Activated CD4-positive, alpha-beta memory T cell treated with anti-CD3 and anti-CD28 coated beads, Interleukin-2, amount 10 ng/mL, durations not matched to agents 7 days and 5 days (primary cell): ENCODE measurements at places on chromosomes 4 and X. TPM values are rescaled to one million over a fixed set of nuclear protein-coding genes. Genes with fewer than 3 reads are reported as not detected.

DNA sequence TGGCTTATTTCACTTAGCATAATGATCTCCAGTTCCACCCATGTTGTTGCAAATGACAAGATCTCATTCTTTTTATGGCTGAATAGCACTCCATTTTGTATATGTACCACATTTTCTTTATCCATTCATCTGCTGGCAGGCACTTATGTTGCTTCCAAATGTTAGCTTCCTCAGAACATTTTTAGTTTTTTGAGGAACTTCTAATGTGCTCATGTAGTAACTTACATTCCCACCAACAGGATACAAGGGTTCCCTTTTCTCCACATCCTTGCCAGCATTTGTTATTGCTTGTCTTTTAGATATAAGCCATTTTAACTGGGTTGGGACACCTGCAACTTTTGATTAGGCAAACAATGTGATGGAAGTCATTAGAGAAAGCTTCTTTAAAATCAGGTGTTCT is 454.2 kb downstream of the NLGN4X start:
- no peaks in the 10 kb centered on the region for H3K4me1 ChIP-seq
- H3K36me3 ChIP-seq = no peaks in the 10 kb centered on the region
- H3K27me3 ChIP-seq = no peaks in the 10 kb centered on the region
- no peak overlapping the region for H3K4me3 ChIP-seq

DNA sequence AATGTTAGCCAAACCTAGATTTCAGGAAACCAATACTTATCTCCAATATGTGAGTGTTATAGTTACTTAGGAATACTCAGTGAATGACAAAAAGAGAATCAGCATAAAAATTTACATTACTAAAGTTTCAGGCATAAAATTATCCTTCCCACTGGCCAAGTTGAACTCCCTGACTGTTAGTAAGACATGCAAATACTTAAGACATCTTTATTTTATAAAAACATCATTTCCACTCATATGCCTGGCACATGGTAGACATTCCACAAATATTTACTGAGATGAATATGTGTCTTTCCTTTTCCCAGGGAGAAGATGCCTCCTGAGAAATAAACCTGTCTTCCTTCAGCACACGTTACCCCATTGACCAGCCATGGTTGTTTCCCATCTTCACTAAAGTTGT is 7.3 kb downstream of the VEGFD start:
- H3K27ac ChIP-seq = no peak overlapping the region
- no peaks in the 10 kb centered on the region for H3K4me1 ChIP-seq
- H3K4me3 ChIP-seq = no peak overlapping the region
- no peaks in the 10 kb centered on the region for H3K36me3 ChIP-seq

DNA sequence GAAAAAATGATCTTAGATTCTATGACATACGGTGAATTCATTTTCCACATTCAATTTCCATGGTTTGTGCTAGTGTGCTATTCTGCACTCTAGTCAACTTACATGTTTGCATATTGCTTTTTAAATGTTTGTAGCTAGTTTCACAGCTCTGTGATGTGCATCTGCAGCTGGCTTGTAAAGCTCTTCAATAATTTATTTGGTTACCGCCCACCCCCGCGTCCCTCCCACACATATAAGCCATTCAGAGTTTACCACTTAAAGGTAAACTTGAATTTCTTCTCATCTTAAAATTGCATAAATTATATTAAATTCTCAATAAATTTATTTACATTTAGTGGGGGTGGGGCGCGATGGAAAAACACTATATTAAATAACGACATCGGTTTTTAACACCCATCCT is 291 bp upstream of the NBDY start:
- H3K4me1 ChIP-seq = peaks cover 32% of the 10 kb centered on the region
- DNase-seq = peak; percentile 20
- no peaks in the 10 kb centered on the region for H3K27me3 ChIP-seq
- peak overlapping the region; percentile 70 for H3K27ac ChIP-seq

DNA sequence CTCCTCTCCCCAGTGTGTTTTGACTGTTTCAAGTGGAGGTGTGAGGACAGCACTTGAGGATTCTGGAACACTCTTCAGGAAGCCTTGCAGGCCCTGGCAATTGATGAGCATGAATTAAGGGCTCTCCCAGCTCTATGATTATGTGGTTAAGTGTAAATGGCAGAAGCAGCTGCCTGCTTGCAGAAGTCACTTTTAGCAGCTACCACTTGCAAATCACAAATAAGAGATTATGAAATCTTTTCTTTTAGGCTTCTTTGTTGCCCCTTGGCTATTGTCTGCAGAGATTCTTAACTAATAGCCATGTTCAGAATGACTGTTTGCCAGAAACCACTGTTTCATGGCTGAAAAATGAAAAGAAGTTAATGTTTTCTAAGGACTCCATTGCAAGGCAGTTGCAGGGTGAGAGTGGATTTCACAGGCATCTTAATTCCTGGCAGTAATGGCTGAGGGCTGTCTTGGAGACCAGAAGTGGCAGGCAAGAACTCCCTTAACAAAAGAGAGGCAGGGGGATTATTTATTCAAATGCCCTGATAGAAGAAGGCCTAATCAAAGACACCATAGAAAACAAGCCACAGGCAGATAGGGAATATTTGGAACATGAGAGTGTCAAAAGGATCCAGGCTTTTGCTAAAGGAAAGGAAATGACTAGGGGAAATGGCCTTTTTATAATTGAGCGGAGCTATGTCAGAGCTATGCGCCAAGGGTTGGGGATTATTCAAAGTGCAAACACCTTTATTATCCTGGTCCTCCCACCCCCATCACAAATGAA is 8.3 kb upstream of the HOPX start:
- no peaks in the 10 kb centered on the region for H3K36me3 ChIP-seq
- DNase-seq = no peak
- H3K27ac ChIP-seq = no peak overlapping the region
- H3K27me3 ChIP-seq = peaks cover 24% of the 10 kb centered on the region
- no peaks in the 10 kb centered on the region for H3K4me1 ChIP-seq

- H3K27me3 ChIP-seq = no peaks in the 10 kb centered on the region
- H3K36me3 ChIP-seq = no peaks in the 10 kb centered on the region
These were observed 537.8 kb upstream of the BOD1L1 start for GRCh38 chr4:14165222-14165920.

- H3K4me3 ChIP-seq = no peak overlapping the region
- peaks cover 2% of the 10 kb centered on the region for H3K27me3 ChIP-seq
- no peaks in the 10 kb centered on the region for H3K4me1 ChIP-seq
- no peak overlapping the region for H3K27ac ChIP-seq
- H3K36me3 ChIP-seq = no peaks in the 10 kb centered on the region
These were observed 80.5 kb upstream of the LNX1 start for GRCh38 chr4:53671757-53672156.

- H3K4me3 ChIP-seq = no peak overlapping the region
- no peak overlapping the region for H3K27ac ChIP-seq
- no peak for DNase-seq
- no peaks in the 10 kb centered on the region for H3K27me3 ChIP-seq
- no peaks in the 10 kb centered on the region for H3K36me3 ChIP-seq
- no peaks in the 10 kb centered on the region for H3K4me1 ChIP-seq
These were observed 504.4 kb upstream of the FAT1 start for GRCh38 chr4:187227907-187228704.

- H3K27ac ChIP-seq = peak overlapping the region; percentile 16
- no peak for DNase-seq
- peaks cover 28% of the 10 kb centered on the region for H3K36me3 ChIP-seq
- peaks cover 32% of the 10 kb centered on the region for H3K4me1 ChIP-seq
- H3K4me3 ChIP-seq = no peak overlapping the region
- no peaks in the 10 kb centered on the region for H3K27me3 ChIP-seq
These were observed 38.6 kb upstream of the MSMO1 start for GRCh38 chr4:165288639-165289422.

- H3K4me1 ChIP-seq = no peaks in the 10 kb centered on the region
- peaks cover 4% of the 10 kb centered on the region for H3K27me3 ChIP-seq
- no peaks in the 10 kb centered on the region for H3K36me3 ChIP-seq
- H3K27ac ChIP-seq = no peak overlapping the region
These were observed 78.3 kb downstream of the CLDN22 start for GRCh38 chr4:183241721-183242151.

DNA sequence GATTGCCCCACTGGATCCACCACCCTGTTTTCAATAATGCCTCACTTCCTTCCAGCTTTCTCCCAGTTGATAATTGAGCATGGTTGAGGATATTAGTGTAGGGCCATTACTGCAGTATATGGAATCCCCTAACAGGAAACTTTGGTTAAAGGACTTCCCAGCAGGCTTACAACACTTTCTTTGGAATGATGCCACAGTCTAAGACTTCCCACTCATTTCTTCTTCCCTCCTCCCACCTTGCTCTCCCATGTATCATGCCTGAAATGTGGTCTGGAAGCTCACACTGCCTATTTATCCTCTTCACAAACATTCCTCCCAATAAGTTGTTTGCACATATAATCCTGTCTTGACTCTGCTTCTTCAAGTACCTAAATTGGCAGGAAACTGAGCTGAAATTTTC is 863.3 kb downstream of the CENPC start:
- no peaks in the 10 kb centered on the region for H3K4me1 ChIP-seq
- no peaks in the 10 kb centered on the region for H3K36me3 ChIP-seq
- DNase-seq = no peak

DNA sequence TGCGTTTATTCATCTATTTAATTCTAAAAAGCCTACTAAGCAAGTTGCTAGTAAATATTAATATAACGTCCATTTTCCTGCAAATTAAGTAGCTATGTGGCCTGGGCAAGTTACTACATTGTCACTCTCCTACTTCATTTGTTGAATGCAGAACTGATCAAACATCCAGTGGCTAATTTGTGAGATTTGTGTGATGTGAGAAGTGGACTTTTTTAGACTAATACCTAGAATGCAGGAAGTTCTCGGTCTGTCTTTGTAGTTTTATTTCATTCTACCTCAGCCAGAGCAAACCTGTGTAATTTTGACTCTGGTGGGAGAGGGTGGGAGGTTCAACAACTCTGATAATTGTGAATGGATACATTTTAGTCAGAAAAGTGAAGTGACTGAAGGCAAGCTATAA is 840 bp downstream of the GUF1 start:
- H3K27me3 ChIP-seq = no peaks in the 10 kb centered on the region
- peaks cover 12% of the 10 kb centered on the region for H3K36me3 ChIP-seq
- peak overlapping the region; percentile 94 for H3K27ac ChIP-seq
- H3K4me1 ChIP-seq = peaks cover 38% of the 10 kb centered on the region
- H3K4me3 ChIP-seq = peak overlapping the region; percentile 95

- H3K4me3 ChIP-seq = no peak overlapping the region
- no peaks in the 10 kb centered on the region for H3K27me3 ChIP-seq
- no peak overlapping the region for H3K27ac ChIP-seq
- DNase-seq = no peak
These were observed 51.0 kb downstream of the KDR start for GRCh38 chr4:55074386-55074785.

DNA sequence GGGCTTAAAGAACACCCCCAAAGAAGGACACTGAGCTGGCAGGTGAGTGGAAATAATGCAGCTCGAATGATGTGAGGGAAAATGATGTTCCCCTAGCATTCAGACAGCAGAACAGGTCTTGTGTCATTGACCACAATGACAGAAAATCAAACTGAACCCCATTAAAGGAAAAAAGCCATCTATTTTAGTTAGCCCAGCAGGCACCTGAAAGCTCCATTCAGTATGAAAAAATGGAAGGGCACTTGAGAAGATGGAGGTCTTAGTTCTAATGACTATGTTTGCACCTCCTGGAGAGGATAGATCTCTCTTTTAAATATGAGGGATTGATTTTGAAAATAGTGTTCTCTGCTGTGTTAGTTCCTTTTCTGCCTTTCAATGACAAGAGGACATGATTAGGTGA is 323.1 kb downstream of the NKX6-1 start:
- H3K4me1 ChIP-seq = no peaks in the 10 kb centered on the region
- H3K27me3 ChIP-seq = no peaks in the 10 kb centered on the region
- no peak for DNase-seq
- no peaks in the 10 kb centered on the region for H3K36me3 ChIP-seq

DNA sequence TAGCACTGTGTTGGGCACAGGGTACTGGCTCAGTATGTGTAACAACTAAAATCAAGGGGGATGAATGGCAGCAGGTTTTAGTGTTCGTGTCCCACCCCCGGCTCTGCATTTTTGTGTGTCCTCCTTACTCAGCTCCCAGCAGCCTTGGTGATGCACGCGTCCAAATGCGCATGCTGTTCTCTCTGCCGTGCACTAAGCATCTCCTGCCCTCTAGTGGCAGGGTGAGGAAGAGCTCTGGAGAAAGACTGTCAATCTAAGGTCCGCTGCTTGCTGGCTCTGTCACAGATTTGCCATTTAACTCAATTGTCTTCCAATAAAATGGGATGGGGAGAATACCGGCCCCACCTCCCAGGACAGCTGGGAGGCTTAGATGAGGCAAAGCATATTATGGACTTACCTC is 61.4 kb downstream of the WFS1 start:
- no peaks in the 10 kb centered on the region for H3K36me3 ChIP-seq
- H3K4me1 ChIP-seq = peaks cover 2% of the 10 kb centered on the region
- peaks cover 23% of the 10 kb centered on the region for H3K27me3 ChIP-seq
- H3K4me3 ChIP-seq = no peak overlapping the region
- peak; percentile 47 for DNase-seq
- H3K27ac ChIP-seq = no peak overlapping the region

DNA sequence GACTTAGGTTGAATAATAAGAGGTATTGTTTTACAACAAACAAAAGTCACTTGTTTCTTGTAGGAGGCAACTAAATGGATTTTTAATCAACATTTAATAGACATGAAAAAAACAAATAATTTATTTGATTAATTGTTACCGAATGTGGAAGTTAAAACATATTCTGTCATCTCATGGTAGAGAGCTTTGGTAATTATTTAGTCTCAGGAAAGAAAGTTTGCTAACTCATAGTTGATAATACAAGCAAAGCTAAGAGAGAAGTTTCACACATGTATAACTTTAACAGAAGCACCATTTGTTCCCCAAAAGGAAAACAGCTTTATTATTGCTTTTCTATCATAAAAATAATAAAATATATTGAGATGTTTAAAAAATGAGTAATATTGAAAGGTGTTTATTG is 44.9 kb downstream of the GUCY1A1 start:
- no peaks in the 10 kb centered on the region for H3K4me1 ChIP-seq
- no peaks in the 10 kb centered on the region for H3K27me3 ChIP-seq
- no peaks in the 10 kb centered on the region for H3K36me3 ChIP-seq
- H3K27ac ChIP-seq = no peak overlapping the region
- DNase-seq = no peak
- no peak overlapping the region for H3K4me3 ChIP-seq

- no peak overlapping the region for H3K27ac ChIP-seq
- no peak overlapping the region for H3K4me3 ChIP-seq
- H3K4me1 ChIP-seq = no peaks in the 10 kb centered on the region
- peaks cover 2% of the 10 kb centered on the region for H3K27me3 ChIP-seq
- no peak for DNase-seq
These were observed 11.5 kb upstream of the RASSF6 start for GRCh38 chr4:73631565-73632226.

IL13RA2 gene
- total RNA-seq = not detected

TASL gene
- 4.2 TPM for total RNA-seq

LAS1L gene
- 37.0 TPM for total RNA-seq

CORIN gene
- total RNA-seq = not detected

MAGIX gene
- total RNA-seq = 1.6 TPM

VSIG4 gene
- total RNA-seq = not detected

CDS1 gene
- total RNA-seq = 0.53 TPM

FAM53A gene
- total RNA-seq = 0.91 TPM

USP46 gene
- 13.1 TPM for total RNA-seq

TMEM150C gene
- not detected for total RNA-seq

LARP7 gene
- total RNA-seq = 44.6 TPM
